LoVo (cell line): ENCODE measurements at places on chromosomes 2 and 18.
A peak's percentile ranks its signal among the peaks of the same experiment; 100 is the strongest.

GRCh38 chr2:138867341-138867740, 87.2 kb upstream of the NXPH2 start:
- no peak for DNase-seq

- no peak for DNase-seq
These were observed 67.4 kb downstream of the BOLA3 start for GRCh38 chr2:74080346-74080745.

- DNase-seq = no peak
These were observed 158.4 kb downstream of the BCL2 start for GRCh38 chr18:63161032-63161760.

GRCh38 chr18:69102959-69103358, 297.7 kb upstream of the DOK6 start:
- no peak for DNase-seq

- DNase-seq = peak; percentile 73
These were observed 229.1 kb upstream of the RBBP8 start for GRCh38 chr18:22703883-22704585.

DNA sequence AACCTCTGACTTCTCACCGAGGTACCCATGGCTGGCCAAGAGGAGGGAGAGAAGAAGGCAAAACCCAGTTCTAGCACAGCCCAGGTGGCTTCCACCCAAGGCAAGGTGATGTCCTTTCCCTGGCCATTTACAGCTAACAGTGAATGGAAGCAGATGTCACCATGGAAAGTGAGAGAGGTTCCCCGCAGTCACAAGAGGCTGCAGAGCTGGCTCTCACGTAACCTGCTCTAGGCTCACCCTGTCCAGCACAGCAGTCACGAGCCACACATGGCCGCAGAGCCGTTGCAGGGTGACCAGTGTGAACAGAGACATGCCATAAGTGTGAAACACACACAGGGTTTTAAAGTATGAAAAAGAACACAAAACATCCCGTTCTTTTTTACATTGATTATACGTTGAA, 169.4 kb downstream of the TNS1 start:
- DNase-seq = no peak

DNA sequence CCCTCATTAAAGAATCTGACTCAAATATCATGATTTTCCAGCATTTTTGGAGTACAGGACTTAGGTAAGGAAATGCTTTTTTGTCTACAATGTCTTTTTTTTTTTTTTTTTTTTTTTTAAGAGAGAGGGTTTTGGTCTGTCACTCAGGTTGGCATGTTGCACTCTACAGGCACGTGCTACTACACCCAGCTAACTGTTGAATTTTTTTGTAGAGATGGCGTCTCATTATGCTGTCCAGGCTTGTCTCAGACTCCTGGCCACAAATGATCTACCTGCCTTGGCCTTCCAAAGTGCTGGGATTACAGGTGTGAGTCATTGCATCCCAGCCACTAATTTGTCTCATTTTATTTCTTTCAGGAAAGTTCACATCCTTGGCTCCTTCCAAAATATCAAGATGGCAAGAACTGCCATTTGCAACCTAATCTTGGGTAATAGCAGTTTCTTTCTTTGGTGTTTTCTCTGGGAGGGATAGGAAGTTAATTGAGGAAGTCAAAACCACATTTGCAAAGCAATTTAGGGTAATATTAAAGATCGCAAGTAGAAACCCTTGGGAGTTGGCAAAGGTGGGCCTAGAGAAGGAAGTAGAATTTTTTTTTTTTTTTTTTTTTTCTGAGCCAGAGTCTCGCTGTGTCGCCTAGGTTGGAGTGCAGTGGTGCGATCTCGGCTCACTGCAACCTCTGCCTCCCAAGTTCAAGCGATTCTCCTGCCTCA, 15.5 kb downstream of the PNO1 start:
- no peak for DNase-seq

DNA sequence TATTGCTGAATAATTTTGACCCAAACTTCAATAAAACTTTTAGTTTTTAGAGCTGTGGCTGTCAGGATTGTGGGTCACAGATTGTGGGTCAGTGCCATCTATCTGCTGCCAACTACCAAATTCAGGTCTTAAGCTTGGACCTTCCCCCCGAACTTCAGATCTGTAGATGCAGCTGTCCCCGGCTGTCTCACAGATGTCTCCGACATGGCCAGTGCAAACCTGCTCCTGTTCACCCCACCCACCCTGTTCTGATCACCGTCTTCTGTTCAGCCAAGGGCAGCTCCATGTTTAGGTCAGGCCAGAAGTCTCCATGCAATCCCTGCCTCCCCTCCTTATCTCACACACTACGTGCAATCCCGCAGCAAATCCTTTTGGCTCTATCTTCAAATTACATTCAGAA, 175.0 kb downstream of the PRKCE start:
- DNase-seq = no peak

DNA sequence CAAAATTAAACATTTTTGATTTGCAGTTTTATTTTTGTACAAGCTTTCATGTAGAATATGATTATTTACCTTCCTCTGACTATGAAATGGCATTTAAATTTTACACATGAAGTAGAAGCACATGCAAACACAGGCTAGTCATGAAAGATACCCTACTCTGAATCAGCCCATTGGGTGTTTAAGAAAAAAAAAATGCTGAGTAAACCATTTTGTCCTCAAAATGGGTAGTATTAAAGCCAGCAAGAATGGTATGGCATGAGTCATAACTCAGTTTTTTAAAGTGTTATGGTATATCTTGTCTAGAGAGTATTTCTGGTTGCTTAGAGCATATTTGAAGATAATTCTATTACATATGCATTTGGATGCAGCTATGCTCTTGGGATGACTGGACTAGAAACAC, 55.0 kb downstream of the PKP4 start:
- DNase-seq = no peak

DNA sequence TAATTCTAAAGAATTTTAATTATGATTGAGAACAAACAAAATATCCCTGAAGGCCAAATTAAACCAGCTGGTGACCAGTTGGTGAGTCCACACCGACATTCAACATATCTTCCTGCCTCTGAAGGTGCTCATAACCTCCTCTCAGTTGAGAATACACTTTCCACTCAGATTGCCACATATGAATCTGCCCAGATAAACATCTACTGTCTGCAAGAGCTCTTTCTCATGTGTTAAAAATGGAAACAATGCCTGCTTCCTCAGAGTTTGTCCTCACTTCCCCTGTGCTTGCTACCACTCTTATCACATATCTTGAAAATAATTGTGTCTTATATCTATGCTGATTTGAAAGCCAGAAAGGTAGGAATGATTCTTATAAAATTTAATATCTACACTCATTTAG, 177.7 kb upstream of the GULP1 start:
- DNase-seq = no peak

GRCh38 chr18:44507729-44508325, 172.9 kb upstream of the SETBP1 start:
- no peak for DNase-seq

DNA sequence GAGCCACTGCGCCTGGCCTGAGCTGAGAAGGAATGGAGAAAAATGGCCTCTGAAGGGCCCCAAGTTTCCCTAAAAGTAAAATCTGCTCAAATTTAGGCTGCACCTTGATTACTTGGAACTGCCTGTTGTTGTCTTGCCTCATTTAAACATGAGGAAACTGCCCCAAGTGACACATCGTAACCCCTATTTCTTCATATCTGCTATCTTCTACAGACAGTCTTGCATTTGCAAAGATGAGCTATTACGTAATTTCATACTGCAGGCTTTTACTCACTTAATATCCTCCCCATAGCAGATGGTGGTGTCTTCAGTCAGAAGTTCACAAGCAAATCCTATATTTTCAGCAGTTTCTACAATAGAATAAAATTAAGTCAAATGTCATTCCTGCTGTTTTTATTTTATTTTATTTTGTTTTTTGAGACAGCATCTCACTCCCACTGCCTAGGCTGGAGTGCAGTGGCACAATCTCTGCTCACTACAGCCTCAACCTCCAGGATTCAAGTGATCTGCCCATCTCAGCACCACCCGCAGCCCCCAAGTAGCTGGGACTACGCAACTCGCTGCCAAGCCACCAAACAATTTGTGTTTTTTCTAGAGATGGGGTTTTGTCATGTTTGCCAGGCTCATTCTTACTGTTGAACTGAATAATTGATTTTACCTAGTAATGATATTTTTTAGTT, 45.3 kb upstream of the NARS1 start:
- no peak for DNase-seq

DNA sequence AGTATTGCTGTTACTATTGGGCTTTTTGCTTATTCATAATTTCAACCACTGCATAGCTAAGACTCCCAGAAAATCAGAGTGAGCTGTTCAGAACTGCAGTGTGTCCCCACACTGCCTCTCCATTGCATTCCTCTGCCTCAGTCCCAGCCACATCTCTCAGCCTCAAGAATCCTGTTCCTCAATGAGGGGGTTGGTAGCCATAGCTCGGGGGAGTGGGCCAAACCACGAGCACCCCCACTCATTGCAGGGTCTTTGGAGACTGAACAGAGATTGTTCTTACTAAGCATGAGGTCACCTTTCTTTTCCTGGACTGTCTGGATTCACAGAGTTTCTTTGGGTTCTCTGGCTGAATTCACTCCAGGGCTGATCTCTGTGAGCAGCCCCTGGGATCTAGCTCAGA, 161.1 kb downstream of the GFPT1 start:
- DNase-seq = no peak

DNA sequence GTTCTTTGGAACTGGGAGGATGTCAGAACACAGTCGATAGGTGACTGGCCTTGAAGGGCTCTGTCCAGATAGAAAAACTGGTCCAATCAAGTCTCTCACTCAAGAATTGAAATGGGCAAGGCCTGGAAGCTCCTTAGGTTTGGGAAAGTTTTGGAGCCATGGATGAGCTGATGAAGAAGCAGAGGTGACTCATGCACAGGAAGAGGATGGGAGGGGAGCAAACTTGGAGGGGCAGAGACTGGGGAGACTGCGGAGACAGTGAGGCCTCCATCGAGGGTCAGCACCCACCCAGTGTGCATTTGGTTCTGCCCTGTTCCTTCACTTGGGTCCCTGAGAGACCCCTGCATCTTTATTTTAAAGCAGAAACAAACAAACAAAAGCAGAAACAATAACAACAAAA, 41.1 kb downstream of the SOWAHC start:
- no peak for DNase-seq

DNA sequence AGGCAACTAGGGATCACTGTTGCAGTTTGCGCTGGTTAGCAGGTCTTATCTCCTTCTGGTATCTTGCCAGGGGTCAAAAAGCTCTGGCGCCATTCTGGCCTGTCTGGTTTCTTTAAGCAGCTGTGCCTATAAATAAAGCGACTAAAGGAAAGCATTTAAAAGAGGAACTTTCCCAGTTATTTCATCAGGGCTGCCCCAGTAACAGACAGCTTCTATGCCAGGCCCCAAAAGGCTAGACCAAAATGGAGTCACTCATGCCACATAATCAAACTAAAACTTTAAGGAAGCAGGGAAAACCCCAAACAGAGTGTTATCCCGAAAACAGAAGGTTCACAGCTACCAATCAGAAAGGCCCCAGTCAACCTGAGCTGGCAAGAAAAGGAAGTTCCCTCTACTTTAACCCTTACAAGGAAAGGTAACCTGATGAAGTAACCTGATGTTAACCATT, 41.2 kb upstream of the HNRNPA3 start:
- DNase-seq = no peak

DNA sequence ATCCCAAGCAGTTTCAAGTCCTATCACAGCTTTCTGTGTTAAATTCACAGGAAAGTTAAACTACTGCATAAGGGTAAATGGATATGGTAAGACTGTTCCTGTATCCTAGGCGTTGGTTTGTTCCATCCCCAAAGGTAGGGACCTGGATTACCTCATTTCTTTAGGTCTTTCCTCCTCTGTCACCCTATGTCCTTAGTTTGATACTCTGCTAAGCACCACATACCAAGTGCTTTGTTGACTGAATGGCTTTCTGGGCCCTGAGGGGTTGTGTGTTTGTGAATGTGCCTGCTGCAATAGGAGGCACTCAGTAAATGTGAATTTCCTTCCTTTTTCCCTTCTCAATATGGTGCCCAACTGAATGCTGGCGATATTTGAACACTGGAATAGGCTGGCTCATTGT, 7.8 kb downstream of the NOSTRIN start:
- DNase-seq = no peak

GRCh38 chr18:31490387-31490786, 7.6 kb upstream of the DSG2 start:
- peak; percentile 76 for DNase-seq

DNA sequence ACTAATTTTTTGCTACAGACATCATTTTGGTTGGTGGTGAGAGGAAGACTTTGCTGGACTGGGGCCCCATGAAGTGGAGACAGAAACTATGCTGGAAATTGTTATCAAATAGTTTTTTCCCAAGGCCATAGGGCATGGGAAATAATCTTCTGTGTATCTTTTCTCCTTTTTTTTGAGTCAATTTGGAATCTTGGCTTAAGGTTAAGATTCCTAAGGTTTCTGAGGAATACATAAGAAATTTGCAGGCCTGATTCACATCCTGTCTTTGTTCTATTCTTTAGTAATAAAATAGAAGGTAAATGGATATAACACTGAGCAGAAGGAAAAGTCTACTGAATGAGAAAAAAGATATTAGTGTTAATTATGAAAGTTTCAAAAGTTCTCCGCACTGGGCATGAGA, 16.6 kb downstream of the SMC6 start:
- DNase-seq = no peak

GRCh38 chr2:8421658-8422449, 260.0 kb upstream of the ID2 start:
- no peak for DNase-seq

DNA sequence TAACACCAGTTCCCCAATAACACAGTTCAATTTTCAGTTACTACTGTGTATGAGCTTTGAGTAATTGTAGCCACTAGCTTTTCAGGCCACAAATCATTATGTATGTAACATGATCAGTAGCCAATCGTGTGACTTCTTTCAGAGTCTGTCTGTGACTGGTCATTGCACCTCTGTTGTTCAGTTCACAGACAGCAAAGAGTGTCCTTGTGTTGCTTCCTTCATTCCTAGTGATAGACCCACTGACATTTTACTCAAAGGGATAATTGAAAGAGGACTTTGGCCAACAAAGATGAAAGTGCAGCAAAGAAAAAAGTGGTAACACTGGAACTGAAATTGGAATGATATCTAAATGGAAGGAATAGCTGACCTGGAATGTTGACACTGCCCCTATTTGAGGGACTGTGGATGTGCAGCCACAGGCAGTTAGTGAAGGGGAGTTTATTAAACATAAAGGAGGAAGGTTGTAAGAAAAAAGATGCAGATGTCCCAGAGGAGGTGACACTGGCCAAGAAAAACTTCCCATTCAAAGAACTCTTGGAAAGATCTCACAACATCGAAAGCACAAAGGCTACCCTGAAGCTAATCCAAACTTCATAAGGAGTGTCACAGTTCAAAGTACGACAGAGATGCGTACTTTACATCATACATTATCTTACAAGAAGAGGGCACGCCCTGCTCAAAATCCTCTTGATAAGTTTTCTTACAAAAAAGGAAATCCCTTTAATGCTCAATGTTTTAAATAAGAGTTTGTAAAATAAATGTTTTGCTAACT, 19.3 kb downstream of the TTC39C start:
- no peak for DNase-seq

- no peak for DNase-seq
These were observed 54.0 kb downstream of the ERBB4 start for GRCh38 chr2:212484563-212485080.

- no peak for DNase-seq
These were observed 370.0 kb downstream of the SLC4A3 start for GRCh38 chr2:219997341-219997851.
